Heart left ventricle (tissue), 16 donors: ENCODE measurements at places on chromosomes 16 and 17. TPM values are rescaled to one million over a fixed set of nuclear protein-coding genes. Genes with fewer than 3 reads are reported as not detected.

PSME3 gene
- total RNA-seq = 67.7 TPM

OR1A1 gene
- total RNA-seq = not detected

DNA sequence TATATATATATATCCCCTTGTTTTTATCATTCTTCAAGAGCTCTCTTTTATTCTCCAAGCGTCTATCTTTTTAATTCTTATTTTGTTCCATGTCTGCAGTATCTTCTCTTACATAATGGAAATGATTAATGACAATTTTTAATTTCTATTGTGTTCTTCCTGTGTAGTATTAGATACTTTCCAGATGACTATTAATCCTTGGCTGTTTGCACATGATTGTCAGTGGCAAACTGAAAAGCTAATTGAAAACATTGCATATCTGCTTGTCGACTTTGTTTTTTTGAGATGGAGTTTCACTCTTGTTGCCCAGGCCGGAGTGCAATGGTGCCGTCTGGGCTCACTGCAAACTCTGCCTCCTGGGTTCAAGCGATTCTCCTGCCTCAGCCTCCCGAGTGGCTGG lies 124.7 kb downstream of the BCAS3 start:
- DNase-seq = no peak

- peak; percentile 99 for DNase-seq
These were observed at the start of the genes RETREG3 and TUBG1 for GRCh38 chr17:42609182-42609813. Gene RETREG3, minus strand, starts transcription at chr17:42609374. Its CDS starts 50 bp downstream, at chr17:42609324. Gene TUBG1, plus strand, starts transcription at chr17:42609683. Its CDS starts 55 bp downstream, at chr17:42609738.

GRCh38 chr17:67125417-67125816 lies 81.1 kb downstream of the CACNG1 start:
- DNase-seq = no peak

- DNase-seq = peak; percentile 79
These were observed 7.8 kb upstream of the PDK2 start for GRCh38 chr17:50087246-50087911.

GRCh38 chr17:49881054-49881402 lies 33.2 kb upstream of the TAC4 start:
- no peak for DNase-seq

DNA sequence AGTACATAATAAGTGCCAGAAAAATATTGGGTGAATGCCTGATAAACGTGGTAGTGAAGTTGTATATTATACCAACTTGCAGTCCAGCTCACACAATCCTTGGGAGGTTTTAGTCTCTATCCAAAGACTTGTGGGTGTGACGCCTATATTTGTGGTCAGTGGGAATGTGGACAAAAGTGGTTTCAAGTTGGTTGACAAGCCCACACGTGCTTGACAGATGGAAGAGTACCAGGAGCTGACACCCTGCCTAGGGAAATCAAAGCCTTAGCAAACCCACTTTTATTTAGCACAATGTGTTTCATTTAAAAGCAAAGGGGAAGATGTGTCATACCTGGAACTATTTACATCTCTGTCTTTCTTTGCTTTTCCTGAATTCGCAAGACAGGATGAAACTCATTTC lies 79.0 kb downstream of the CA10 start:
- DNase-seq = no peak
